Small intestine (tissue), 16 donors: ENCODE measurements at places on chromosomes 6 and 20. TPM values are rescaled to one million over a fixed set of nuclear protein-coding genes. Genes with fewer than 3 reads are reported as not detected.

Gene KCNK5
- polyA plus RNA-seq, result 43.0 TPM

Gene PAX1
- polyA plus RNA-seq, result 0.03 TPM

Gene DEFB132
- polyA plus RNA-seq, result 0.03 TPM

Gene RNF144B
- 3.6 TPM for polyA plus RNA-seq

Gene SLC35B3
- polyA plus RNA-seq, result 20.4 TPM
